ENCODE measurements at places on chromosomes 7 and 10.

GRCh38 chr7:156625580-156625979, 15.0 kb upstream of the RNF32 start:
- H3K36me3 ChIP-seq, result no peaks in the 10 kb centered on the region
- no peak for DNase-seq
- H3K4me3 ChIP-seq, result no peak overlapping the region
- H3K27ac ChIP-seq, result no peak overlapping the region
- no peaks in the 10 kb centered on the region for H3K4me1 ChIP-seq

DNA sequence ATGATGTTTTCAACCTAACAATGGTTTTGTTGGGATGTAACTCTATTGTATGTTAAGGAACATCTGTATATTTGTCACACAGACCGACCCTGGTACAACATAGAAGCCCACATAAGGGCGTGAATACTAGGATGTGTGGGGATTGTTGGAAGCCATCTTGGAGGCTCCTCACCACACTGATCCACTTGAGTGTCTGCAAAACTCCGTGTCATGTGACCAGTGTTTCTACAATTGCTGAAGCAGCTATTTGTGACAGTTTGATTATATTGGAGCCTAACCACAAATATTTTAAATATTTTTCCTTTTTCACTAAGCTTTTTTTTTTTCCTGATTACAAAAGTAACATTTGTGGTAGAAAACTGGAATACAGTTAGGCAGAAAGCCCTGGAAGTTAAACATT, 27.9 kb downstream of the RALA start:
- DNase-seq, result peak; percentile 81
- H3K4me3 ChIP-seq, result peak overlapping the region; percentile 61
- H3K4me1 ChIP-seq, result peaks cover 5% of the 10 kb centered on the region

DNA sequence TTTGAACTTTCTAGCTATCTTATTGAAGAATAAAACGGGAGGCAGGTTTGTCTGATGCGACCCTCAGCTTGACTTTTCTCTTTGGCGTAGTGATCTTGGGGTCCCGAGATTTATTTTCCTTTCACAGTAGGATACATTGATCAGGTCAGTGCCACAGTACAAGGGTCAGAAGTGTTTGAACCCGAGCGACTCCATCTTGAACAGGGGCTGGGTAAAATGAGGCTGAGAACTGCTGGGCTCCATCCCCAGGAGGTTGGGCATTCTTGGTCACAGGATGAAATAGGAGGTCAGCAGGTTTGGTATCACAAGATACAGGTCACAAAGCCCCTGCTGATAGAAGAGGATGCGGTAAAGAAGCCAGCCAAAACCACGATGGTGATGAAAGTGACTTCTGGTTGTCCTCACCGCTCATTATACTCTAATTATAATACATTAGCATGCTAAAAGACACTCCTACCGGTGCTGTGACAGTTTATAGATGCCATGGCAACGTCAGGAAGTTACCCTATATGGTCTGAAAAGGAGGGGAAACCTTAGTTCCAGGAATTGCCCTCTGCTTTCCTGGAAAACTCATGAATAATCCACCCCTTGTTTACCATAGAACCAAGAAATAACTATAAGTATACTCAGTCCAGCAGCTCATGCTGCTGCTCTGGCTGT, 3.0 kb upstream of the TECPR1 start:
- H3K4me3 ChIP-seq, result no peak overlapping the region
- peak; percentile 60 for DNase-seq
- H3K36me3 ChIP-seq, result peaks cover 23% of the 10 kb centered on the region
- H3K4me1 ChIP-seq, result peaks cover 13% of the 10 kb centered on the region
- no peaks in the 10 kb centered on the region for H3K27me3 ChIP-seq

GRCh38 chr7:111903797-111904196, 302.4 kb downstream of the DOCK4 start:
- H3K4me1 ChIP-seq, result no peaks in the 10 kb centered on the region
- peak; percentile 20 for DNase-seq
- H3K4me3 ChIP-seq, result no peak overlapping the region
- no peak overlapping the region for H3K27ac ChIP-seq
- H3K36me3 ChIP-seq, result peaks cover 15% of the 10 kb centered on the region

GRCh38 chr7:7242899-7243298, 60.6 kb downstream of the C1GALT1 start:
- H3K4me3 ChIP-seq, result no peak overlapping the region
- peaks cover 74% of the 10 kb centered on the region for H3K36me3 ChIP-seq

DNA sequence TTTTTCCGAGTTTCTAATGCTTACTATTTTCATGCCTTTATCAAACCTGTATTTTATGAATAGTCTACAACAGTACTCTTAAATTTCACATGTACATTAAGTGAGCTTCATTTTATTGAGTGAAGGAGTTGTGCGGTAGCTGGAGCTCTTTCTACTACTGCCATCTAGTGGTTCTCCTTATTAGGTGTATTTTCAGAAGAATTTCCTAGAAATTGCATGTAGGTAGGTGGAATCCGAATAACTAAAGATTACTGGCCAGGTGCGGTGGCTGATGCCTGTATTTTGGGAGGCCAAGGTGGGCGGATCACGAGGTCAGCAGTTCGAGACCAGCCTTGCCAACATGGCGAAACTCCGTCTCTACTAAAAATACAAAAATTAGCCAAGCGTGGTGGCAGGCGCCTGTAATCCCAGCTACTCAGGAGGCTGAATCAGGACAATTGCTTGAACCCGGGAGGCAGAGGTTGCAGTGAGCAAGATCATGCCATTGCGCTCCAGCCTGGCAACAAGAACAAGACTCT, 38.3 kb downstream of the LRRC72 start:
- H3K27ac ChIP-seq, result no peak overlapping the region
- no peak overlapping the region for H3K4me3 ChIP-seq
- no peaks in the 10 kb centered on the region for H3K4me1 ChIP-seq
- H3K27me3 ChIP-seq, result no peaks in the 10 kb centered on the region
- H3K36me3 ChIP-seq, result no peaks in the 10 kb centered on the region
- peak; percentile 47 for DNase-seq

DNA sequence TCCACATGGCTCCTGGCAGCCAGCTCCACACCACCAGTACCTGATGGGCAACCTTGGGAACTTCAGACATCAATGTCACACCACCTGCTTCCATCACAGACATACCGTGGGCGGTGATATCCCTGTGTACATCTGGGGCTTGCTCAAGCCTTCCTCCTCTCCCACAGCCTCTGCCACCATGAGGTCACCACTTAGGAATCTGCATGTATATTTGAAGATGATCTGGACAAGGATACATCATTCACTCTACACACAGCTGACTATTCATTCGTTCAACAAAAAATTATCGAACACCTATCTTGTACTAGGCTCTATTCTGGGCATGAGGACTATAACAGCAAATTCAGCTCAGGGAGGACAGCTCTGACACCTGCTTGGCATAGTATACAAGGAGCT, 6.8 kb downstream of the DLG5 start:
- H3K4me1 ChIP-seq, result peaks cover 20% of the 10 kb centered on the region
- H3K27me3 ChIP-seq, result no peaks in the 10 kb centered on the region
- DNase-seq, result peak; percentile 84
- peaks cover 2% of the 10 kb centered on the region for H3K36me3 ChIP-seq
- no peak overlapping the region for H3K27ac ChIP-seq
- no peak overlapping the region for H3K4me3 ChIP-seq

DNA sequence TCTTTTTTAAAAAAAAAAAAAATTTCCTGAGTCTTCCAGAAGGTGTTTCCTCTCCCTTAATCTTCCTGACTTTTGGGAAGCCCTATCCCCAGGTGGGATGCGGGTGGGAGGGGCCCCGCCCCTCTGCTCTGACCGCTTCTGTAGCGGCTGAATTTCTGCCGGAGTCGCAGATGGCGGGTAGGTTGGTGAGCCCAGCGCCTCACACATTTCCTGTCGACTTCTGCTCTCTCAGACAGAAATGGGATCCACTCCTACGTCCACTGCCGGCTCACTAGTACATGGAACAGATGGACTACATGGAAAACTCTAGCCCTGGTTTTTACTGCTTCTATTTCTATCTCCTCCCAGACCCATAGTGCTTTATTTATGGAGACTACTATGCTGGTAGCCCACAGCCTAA, 90.9 kb downstream of the NEUROD6 start:
- no peaks in the 10 kb centered on the region for H3K27me3 ChIP-seq
- no peak for DNase-seq
- no peak overlapping the region for H3K27ac ChIP-seq
- H3K4me1 ChIP-seq, result no peaks in the 10 kb centered on the region
- no peaks in the 10 kb centered on the region for H3K36me3 ChIP-seq

DNA sequence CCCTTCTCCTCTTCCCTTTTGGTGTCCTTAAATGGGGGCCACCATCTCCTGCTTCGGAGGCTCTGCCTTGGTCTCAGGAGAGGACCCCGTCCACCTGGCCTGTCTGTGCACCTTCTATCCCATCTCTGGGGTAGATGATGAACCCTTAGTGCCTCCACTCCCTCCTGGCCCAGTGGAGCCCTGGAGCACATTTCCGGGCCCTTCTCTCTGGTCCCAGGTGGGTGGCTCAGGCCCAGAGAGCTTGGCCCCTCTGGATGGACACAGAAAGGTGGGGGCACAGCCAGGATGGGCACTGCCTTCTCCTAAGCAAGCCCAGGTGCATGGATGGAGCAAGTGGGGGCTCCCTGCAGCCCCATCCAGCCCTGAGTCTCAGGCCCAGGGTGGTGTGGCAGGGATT, 121.4 kb upstream of the RET start:
- H3K27me3 ChIP-seq, result peaks cover 39% of the 10 kb centered on the region
- H3K36me3 ChIP-seq, result no peaks in the 10 kb centered on the region
- no peak overlapping the region for H3K4me3 ChIP-seq

DNA sequence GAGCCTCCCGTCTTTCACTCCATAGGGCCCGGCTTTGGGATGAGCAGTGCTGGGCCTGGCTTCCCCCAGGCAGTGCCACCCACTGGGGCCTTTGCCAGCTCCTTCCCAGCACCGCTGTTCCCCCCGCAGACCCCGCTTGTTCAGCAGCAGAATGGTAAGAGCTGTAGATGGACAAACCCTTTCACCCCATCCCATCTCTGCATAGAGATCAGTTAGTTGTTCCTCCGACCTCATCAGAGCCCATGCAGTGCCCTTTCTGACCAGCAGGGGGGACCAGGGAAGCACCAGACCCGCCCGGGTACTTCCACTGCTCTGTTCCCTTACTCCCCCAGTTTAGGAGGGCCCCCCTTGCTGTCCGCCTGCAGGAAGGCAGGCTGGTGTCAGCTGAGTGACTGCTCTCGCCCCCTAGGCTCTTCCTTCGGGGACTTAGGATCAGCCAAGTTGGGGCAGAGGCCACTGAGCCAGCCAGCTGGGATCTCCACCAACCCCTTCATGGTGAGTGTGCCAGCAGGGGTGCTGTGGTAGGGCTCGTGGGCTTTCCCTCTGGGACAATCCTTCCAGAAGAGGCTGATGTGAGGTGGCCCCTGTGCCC, 9.8 kb downstream of the SAP25 start:
- H3K27ac ChIP-seq, result no peak overlapping the region
- peaks cover 17% of the 10 kb centered on the region for H3K36me3 ChIP-seq
- peak; percentile 76 for DNase-seq
- no peaks in the 10 kb centered on the region for H3K27me3 ChIP-seq
- no peak overlapping the region for H3K4me3 ChIP-seq

DNA sequence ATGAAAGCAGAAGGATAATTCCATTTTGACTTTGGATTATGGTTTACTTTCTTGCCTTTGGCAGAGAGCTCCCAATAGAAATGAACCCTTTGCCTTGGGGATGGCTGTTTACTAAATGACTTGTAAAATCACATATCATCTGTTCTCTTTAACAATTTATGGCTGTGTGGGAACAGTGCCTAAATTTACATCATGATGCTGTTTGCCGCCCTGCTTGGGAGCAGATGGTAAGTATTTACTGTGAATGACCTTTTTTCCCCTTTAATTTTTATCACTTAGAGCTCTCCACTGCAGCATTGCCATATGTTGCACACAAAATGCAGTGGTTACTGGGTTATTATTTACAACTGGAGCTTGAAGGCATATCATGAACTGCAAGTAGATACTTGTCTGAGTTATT, 13.4 kb downstream of the HEPACAM2 start:
- H3K4me3 ChIP-seq, result no peak overlapping the region
- no peak for DNase-seq
- no peaks in the 10 kb centered on the region for H3K4me1 ChIP-seq
- no peaks in the 10 kb centered on the region for H3K36me3 ChIP-seq
- H3K27ac ChIP-seq, result no peak overlapping the region

- H3K36me3 ChIP-seq, result peaks cover 3% of the 10 kb centered on the region
- H3K27ac ChIP-seq, result no peak overlapping the region
- H3K4me3 ChIP-seq, result no peak overlapping the region
- DNase-seq, result no peak
These were observed 19.9 kb downstream of the UPF2 start for GRCh38 chr10:12022580-12023257.

- peaks cover 2% of the 10 kb centered on the region for H3K4me1 ChIP-seq
- peak; percentile 23 for DNase-seq
- H3K4me3 ChIP-seq, result no peak overlapping the region
- no peaks in the 10 kb centered on the region for H3K36me3 ChIP-seq
- H3K27me3 ChIP-seq, result no peaks in the 10 kb centered on the region
- H3K27ac ChIP-seq, result no peak overlapping the region
These were observed 12.7 kb upstream of the AGR2 start for GRCh38 chr7:16817536-16817935.

DNA sequence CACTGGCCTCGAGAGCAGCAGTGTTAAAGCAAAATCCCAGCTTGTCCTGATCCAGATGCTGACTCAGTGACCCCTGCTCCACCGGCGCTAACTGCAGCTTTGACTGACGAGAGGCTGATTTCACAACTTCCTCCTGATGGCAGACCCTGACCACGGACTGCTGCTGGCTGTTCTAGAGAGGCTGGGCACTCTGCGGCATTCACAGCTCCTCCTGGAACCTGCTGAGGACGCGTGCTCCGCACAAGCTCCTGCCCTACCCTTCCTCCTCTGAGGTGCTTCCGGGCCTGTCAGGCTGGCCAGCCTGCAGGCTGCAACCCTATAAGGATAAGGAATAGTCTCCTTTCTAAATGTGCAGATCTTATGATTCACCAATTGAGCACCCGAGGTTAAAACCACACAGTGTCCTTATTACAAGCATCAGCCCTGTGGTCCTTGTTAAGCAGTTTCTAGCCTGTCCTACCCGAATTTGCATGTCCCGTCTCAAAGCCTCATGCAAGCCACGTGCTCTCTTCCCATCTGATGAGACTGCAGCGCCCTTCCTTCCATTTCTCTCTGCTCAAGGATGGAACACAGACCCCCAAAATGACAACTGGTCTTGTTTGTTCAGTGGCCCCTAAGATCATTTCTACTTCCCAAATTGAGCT, 35.5 kb upstream of the NCAPG2 start:
- no peak overlapping the region for H3K4me3 ChIP-seq
- H3K36me3 ChIP-seq, result peaks cover 96% of the 10 kb centered on the region
- peak overlapping the region; percentile 71 for H3K27ac ChIP-seq
- no peaks in the 10 kb centered on the region for H3K27me3 ChIP-seq

- peaks cover 8% of the 10 kb centered on the region for H3K4me1 ChIP-seq
- DNase-seq, result no peak
- H3K27ac ChIP-seq, result no peak overlapping the region
- H3K27me3 ChIP-seq, result no peaks in the 10 kb centered on the region
- H3K4me3 ChIP-seq, result no peak overlapping the region
These were observed 24.6 kb upstream of the REEP3 start for GRCh38 chr10:63496561-63496960.

Measured in mesenchymal stem cell (in vitro differentiated cells and primary cell).